Hippocampal formation (tissue), 2 donors: ENCODE measurements at places on chromosomes 11 and 22.
A peak's percentile ranks its signal among the peaks of the same experiment; 100 is the strongest.

- no peak for DNase-seq
Observed at GRCh38 chr11:103628121-103628520, 408.3 kb upstream of the DDI1 start.

- DNase-seq = peak; percentile 22
Observed at GRCh38 chr22:24146194-24146616, 35.1 kb upstream of the SUSD2 start.

- DNase-seq = no peak
Observed at GRCh38 chr11:78138694-78139421, 568 bp downstream of the ALG8 start.

DNA sequence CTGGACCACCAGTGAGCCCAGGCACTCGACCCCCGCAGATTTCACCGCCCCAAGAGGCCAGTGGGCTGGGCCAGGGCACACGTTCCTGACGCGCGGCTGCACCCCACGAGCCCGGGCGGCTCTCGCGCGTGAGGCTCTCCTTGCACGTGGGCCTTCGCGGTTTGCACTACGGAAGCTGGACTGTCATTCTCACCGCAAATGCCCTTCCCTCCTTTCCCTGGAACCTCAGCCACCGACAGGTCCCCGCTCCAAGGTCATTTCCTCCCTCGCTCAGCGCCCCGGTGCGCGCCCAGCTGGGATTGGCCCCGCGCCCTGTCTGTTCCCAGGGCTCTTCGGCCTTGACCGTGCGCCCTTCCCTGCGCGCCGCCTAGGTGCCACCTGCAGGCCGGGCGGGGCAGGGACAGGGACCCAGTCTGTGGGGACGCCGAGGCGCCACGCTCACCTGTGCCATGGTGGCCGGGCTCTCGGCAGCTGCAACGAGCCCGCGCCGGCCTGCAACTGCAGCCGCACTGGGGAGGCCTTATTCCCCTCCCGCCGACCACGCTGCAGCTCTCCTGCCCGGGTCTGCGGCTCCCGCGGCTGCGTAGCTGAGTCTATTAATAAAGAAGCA is 2.1 kb upstream of the CPT1A start:
- no peak for DNase-seq

- DNase-seq = no peak
Observed at GRCh38 chr11:45141631-45142030, 4.8 kb upstream of the PRDM11 start.

- DNase-seq = no peak
Observed at GRCh38 chr11:95522874-95523273, 266.7 kb downstream of the FAM76B start.

DNA sequence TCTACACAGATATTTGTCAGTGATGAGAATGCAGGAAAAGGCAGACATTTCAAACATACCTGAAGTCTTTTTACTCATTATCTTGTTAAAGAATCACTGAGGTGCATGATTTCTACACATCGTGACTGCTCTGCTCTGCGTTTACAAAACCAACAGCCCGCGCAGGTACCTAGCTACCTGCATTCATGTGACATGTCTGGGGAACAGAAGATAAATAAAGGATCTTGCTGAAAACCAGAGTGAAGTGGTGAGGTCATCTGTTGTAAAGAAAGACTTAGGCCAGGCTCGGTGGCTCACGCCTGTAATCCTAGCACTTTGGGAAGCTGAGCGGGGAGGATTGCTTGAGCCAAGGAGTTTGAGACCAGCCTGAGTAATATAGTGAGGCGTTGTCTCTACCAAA is 15.7 kb downstream of the ASPHD2 start:
- no peak for DNase-seq

DNA sequence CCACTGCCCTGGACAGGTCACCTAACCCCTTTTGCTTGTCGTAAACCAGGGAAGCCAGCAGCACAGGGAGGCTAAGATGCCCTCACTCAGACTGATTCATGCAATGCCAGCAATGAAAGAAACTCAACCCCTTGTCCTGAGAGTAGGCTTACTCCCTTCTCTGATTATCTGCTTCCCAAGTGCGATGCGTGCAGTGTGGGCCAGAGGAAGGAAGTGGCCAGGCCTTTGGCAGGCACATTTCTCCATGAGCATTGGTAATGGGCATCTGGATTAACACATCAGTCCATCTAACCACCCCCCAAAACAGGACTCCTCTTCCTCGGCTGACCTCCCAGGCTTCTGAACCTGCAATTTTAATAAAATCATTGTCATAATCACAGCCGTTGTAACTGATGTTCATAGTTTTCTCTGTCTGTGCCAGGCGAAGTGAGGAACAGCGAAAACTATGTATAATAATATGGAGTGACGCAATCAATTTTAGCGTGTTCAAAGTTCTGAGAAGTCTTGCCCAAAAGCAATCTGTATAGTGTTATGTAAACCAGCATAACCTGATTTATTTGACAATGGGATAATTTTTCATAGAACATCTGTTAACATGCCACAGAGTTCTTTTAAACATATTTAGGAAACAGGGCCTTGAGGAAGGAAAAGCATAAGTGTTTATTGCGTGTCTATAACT is 33.9 kb downstream of the TST start:
- DNase-seq = no peak

DNA sequence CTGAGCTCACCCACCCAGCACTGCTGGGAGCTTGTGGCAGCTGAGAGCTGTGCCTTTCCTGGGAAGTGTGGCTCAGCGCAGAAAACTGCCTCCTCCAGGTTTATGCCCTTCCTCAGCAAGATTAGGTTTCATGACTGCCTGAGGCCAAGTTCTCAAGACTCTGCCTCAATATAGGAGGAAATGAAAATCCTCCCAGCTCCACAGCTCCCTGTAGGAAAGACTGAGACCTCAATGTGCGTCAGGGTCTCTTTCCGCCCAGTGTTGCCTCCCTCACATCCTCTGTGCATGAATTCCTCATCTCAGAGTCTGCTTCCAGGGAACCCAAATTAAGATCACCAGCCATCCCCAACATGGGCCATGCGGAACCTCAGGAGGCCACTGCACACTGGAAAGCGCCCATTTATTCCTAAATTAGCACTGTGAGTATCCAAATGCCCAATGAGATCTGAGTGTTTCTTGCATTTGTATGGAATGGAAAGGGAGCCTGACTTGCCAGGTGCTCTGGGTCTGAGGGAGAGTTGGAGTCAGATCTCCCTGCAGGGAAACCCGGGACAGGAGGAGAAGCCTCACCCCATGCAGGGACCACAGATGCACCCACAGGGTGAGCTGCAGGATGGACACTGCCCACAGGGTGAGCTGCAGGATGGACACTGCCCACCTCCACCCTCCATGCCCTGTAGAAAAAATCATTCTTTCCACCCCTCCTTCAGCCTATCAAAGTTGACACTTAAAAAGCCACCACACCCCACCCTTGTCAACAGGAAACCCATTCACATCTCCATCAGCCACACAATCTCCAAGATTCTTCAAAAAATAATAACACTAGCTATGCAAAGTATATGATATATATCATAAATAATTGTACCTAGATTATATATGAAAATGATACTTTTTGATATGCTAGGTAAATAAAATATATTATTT is 97.4 kb upstream of the IGLL5 start:
- DNase-seq = no peak

GRCh38 chr11:383431-383830 is 10.6 kb upstream of the PKP3 start:
- DNase-seq = no peak

DNA sequence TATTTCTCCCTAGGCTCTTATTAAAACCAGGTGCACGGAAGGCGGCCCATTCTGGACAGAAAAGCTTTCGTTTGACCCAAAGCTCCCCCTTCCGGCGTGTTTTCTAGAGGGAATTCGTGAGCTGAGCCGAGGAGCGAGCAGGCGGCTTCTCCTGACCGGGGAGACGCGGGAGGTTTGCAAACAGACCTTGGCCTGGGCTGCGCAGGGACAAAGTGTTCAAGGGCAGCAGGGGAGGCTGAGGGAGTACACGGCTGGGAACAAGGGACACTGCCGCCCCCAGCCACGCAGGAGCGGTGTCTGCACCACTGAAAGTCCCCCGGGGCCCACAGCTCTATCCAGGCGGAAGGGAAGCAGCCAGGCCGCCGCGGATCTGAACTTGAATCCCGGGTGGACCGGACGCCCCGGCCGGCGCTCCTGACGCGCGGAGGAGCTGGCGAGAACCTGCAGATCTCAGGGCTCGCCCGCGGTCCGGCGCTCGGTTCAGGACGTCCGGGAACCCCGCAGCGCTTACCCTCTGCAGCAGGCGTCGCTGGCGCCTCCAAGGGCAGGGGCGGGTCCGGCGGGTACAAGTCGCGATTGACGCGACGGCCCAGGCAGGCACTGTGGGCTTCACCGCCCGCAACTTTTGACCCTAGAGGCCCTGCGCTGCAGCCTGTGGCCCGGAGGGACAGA is 101.9 kb downstream of the WT1 start:
- DNase-seq = peak; percentile 4

GRCh38 chr11:11027288-11027687 is 169.4 kb upstream of the ZBED5 start:
- no peak for DNase-seq

DNA sequence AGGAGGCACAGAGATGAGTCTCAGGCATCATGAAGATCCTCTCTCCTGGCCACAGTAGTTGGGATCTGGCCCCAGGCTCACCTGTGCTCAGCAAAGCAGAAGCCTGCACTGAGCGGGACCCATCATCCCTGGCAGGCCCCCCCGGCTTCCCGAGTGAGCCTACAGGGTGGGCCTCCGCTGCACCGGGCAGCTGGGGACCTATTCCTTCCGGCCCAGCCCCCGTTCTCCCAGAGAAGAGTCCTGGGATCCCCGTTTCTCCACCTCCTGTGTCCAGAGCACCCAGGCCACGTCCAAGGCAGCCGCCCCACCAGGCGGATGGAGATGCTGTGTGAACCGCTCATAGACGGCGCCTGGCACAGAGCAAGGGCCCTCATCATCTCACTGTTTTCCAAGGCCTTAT is 52.5 kb downstream of the ANO1 start:
- DNase-seq = no peak

DNA sequence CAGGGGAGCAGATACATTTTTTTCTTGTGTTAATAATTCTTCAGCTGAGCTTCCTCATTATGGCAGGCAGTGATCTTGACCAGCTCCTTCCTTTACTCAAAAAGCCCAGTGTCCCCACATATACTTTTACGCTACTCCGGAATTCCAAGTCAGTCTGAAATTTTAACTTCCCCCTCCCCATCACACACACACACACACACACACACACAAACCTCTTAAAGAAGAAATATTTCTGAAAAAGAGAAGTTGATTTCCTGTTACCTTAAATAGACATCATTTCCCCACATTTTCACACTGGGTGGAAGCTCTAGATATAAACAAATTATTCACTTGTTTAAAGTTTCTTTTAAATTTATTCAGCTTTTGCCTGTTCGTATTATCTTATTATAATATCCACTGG is 113.9 kb downstream of the DBX1 start:
- no peak for DNase-seq

DNA sequence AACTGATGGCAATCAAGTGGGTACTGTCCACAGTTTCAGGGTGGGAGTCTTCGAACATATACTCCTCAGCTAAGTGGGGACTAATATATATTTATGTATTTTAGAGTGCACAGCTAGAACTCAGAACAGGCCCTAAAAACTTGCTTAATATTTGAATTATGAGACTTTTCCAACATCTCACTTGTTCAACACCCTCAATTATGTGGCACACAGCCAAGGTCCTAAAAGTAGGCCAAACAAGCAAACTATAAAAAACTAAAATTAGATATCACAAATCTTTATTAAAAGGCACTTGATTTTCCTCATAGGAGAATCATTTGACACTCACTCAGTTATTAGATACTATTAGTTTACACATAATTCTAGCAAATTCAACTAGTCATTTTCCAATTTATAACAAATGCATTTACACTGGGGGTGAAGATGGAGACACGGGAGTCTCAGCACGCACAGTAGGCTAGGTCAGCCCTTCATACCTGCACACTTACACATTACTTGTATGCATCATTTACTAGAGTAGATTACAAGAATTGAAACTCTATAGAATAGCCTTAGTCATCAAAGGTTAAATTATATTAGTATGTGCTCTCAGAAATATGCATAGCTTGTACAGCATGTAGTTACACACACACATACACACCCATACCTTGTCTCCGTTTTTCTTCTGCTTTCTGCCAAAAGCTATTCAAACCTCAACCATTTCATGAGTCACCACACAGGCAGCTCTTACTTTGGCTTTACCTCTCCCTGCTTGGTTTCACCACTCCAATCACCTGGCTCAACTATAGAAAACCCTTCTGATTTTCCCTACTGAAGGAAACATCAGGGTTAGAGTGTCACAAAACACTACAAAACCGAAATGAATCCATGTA is 171.5 kb downstream of the SBF2 start:
- no peak for DNase-seq
